ENCODE measurements at places on chromosomes 2 and 18.

DNA sequence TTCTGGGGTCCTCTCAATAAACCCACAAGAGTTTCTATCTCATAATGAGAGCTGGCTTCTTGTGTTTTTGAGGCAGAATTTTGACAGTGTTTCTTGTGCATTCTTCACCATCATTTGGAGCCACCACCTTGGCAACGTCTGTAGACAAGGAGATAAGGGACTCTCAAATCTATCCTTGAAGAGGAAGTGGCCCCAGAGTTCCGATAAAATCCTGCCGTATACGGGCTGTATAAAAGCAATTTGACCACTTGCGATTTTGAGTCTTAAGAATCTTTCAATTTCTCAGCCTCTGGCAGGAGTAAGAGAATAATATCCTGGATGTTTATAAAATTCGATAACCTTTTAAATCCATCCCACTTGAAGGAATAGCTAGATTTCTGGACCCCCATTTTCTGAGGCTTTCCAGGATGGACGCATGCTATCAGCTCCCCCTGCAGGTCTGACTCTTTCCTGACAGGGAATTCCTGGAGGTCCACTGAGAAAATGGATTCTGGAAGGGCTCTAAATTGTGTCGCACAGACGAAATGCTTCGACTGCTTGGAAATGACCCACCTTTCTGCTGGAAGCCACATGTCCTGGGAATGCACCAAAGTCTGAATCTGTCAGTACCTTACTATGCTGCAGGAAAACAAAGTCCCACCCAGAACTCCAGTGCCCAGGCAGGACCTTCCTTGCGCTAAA is 54.1 kb downstream of the E2F6 start:
- peak; percentile 55 for DNase-seq

GRCh38 chr18:26207937-26208336 is 18.3 kb upstream of the TAF4B start:
- DNase-seq, result no peak

DNA sequence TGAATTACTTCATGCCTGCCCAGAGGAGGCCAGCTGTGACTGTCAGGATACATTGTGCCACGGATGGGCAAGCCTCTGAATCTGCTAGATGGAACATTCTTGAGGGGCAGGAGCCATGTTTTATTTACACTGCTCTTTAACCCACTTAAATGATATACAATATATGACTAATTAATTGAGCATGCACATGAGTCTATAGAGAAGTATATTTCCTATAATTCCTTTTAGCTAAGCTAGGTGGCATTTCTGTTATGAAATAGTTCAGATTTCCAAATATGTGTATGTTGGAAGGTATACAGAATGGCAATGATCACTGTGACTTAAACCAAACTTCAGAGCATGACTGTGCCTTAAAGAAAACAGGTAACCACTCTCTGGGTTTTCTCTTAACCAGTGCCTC is 131.7 kb downstream of the RAB3GAP1 start:
- DNase-seq, result no peak

DNA sequence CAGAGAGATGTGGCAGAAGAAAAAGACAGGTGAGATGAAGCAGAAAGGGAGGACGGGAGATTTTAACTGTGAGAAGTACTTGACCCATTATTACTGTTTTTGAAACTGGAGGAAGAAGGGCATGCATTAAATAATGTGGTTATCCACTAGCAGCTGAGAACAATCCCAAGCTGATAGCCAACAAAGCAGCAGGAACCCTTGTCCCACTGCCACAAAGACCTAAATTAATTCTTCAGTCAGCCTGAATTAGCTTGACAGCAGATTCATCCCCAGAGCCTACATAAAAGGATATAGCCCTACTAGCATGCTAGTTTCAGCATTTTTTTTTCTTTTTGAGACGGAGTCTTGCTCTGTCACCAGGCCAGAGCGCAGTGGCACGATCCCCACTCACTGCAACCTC is 19.5 kb upstream of the REG3A start:
- DNase-seq, result no peak

- DNase-seq, result no peak
Measured at GRCh38 chr2:70044290-70045040, 42.8 kb upstream of the PCBP1 start.

GRCh38 chr18:72866901-72867745 is 664 bp downstream of the NETO1 start:
- DNase-seq, result no peak

DNA sequence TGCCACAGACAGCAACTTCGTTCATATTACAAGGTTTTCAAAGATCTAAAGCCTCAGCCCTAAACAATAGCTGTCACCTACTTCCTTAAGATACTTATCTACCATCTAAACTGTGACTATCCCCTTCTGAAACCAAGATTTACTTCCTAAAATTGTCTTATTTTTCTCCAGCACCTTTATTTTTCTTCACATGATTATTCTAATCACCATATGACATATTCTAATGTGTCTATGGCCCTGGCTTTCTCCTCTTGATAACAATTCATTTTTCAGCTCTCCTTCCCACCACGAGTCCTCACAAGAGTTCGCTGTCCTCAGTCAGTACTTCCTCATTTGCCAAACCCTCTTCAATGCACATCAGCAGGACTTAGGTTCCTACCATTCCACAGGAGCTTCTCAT is 53.9 kb downstream of the RTTN start:
- DNase-seq, result no peak

- no peak for DNase-seq
Measured at GRCh38 chr2:160252900-160253299, 52.8 kb upstream of the ITGB6 start.

GRCh38 chr18:58348951-58349350 is 279.9 kb downstream of the ALPK2 start:
- DNase-seq, result no peak

DNA sequence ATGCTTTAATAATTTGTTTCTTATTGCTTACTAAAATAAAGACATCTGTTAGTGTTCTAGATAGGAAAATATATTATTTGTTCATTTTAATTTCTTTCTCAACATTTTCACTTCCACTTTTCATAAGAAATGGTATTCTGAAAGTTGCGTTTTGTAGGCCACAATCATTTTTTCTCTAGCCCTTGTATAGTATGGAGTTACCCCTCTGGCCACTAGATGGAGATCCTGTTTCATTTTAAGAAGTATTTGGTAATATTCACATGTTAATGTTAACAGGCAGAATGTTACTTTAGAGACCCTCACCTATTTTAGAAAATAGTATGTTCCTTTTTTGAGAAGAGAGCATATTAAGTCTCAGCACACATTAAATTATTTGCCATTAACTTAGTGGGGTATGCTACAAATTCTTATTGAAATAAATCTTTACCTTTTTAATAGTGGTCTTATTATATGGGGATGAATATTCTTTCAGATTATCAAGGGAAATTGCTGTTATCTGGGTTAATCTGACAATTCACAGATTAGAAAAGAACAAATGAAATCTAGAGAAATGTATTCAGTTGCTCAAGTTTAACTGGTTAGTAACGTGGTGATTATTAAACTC is 73.9 kb upstream of the TTC27 start:
- peak; percentile 41 for DNase-seq

DNA sequence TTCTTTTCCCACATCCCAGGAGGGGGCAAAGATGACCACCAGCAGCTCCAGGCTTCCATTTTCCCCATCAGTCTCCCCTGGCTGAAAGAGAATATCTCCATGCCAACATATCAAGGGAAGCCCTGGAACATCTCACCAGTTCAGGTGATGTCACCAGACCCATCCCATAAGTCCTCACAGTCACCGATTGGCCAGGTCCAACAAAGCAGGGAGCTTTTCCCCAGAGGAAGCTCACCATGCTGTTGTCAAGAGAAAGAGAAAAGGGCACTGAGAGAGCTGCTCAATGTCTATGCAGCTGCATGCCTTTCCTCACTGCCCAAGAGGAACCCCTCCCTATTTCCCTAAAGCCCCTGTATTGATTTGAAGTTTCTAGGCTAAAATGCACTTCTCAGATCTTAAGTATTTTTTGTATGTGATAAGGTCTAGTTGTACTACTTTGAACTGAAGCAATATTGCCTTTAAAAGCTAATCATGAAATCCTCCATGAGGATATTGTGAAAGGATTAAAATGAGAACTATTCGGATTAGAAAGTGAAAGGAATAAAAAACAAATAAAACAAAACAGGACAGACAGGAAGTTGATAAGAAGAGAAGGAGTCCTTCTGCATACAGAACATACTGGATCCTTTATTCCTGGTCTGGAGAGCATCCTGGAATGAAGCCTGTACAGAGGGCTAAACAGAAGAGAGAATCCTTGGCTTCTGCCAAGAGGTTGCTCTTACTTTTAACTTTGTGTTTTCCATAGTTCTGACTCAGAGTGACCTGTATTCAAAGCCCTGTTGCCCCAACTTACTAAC is 45.2 kb upstream of the CTIF start:
- DNase-seq, result no peak

- no peak for DNase-seq
Measured at GRCh38 chr2:144595279-144595678, 75.4 kb upstream of the ZEB2 start.

GRCh38 chr2:42771546-42772153 is 7.7 kb upstream of the OXER1 start:
- no peak for DNase-seq
